Activated CD4-positive, alpha-beta memory T cell treated with anti-CD3 and anti-CD28 coated beads for 36 hours (primary cell): ENCODE measurements at places on chromosomes 5 and 9. TPM values are rescaled to one million over a fixed set of nuclear protein-coding genes. Genes with fewer than 3 reads are reported as not detected.
A peak's percentile ranks its signal among the peaks of the same experiment; 100 is the strongest.

DNA sequence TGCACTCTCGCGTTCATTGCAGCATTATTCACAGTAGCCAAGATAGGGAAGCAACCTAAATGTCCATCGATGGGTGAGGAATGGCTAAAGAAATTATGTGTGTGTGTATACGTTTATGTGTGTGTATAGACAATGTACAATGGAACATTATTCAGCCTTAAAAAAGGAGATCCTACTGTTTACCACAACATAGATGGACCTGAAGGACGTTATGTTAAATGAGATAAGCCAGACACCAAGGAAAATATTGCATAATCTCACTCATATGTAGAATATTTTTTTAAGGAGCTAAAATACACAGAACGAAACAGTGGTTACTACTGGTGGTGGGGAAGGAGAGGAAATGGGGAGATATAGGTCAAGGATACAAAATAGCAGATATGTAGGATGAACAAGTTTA is 2.4 kb downstream of the KIF2A start:
- no peak for DNase-seq

TCOF1 gene
- 95.0 TPM for total RNA-seq

DNA sequence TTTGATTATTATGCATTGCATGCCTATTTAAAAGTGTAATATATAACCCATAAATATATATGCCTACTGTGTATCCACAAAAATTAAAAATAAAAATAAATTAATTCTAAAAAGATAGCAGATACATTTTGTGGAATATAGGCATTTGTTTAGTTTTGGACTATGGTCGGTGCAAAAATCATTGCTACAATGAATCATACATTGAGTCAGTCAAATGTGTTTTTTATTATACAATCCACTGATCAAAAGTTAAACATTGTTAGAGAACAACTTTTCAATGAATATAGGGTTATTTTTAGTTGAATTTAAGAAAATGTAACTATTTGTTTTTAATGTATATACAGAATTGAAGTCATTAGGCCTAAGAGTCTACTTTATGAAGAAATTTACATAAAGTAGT is 885.9 kb downstream of the EFNA5 start:
- DNase-seq, result no peak

- no peak for DNase-seq
Measured at GRCh38 chr5:132049559-132049958, 10.9 kb upstream of the IL3 start.

- peak; percentile 78 for DNase-seq
Measured at GRCh38 chr9:123225374-123225813, 43.0 kb downstream of the STRBP start.

DNA sequence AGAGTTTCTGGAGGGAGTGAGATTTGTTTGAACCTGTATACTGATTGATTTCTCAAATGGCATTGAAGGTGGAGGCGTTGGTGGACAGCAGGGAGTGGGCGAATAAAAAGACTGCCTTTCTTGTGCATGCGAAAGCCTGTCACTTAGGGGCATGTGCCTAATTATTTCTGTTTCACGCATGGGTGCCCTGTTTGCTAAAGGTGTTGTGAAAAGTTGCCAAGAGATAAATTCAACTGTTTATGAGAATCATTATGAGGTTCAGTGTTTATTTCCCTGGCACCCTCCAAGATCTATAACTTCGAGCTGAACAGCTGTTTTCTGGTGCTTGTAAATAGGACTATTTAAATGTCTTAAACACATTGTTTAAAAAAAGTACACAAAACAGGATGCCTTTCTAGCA is 67.4 kb upstream of the DMRTA1 start:
- no peak for DNase-seq

- DNase-seq, result no peak
Measured at GRCh38 chr9:132023419-132024180, 56.1 kb downstream of the MED27 start.

DNA sequence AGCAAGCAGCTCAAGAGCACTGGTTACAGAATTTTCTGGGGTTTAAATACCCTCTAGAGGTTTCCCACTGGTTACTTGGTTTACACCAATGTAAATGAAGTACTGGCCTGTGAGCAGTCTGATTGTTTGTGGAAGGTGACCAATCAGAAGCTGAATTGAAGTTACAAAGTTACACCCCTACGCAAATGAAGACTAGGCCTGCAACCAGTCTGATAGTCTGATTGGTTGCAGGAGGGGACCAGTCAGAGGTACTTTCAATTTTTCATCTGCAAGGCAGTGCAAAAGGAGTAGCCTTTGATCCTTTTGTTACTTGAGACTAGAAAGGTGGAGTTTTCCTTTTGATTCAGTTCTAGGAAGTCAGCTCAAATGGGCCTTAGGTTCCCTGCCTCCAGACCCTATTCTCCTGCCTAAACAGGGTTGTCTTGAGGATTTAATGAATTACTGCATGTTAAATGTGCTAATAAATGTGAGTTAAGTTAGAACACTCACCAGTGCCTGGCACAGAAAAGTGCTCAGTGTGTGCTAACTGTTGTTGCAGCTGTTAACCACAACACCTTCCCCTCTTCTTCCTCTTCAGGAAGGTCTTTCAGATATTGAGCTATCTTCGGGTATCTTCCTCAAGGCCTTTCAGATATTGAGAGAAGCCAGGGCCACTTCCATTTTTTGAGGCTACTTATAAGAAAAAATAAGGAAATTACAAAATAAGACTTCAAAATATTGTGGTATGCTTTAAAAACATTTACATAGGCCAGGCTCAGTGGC is 32.1 kb upstream of the CLINT1 start:
- DNase-seq, result no peak
